ENCODE measurements at places on chromosomes 16 and 17. TPM values are rescaled to one million over a fixed set of nuclear protein-coding genes. Genes with fewer than 3 reads are reported as not detected.
A peak's percentile ranks its signal among the peaks of the same experiment; 100 is the strongest.

GRCh38 chr17:17151055-17151454 is 55.1 kb downstream of the PLD6 start:
- no peak for DNase-seq

GRCh38 chr17:17354560-17355349 is 51.6 kb downstream of the NT5M start:
- DNase-seq, result peak; percentile 70

TEX14 gene
- 0.11 TPM for total RNA-seq

- no peak for DNase-seq
Measured at GRCh38 chr16:16018705-16019104, 69.3 kb downstream of the ABCC1 start.

CSH1 gene
- not detected for total RNA-seq

- peak; percentile 18 for DNase-seq
Measured at GRCh38 chr17:49708515-49709183, 885 bp upstream of the SLC35B1 start.

OR1F1 gene
- total RNA-seq, result not detected

GRCh38 chr16:88527186-88527936 is 42.8 kb upstream of the ZC3H18 start:
- peak; percentile 84 for DNase-seq

EPN2 gene
- 23.9 TPM for total RNA-seq

- no peak for DNase-seq
Measured at GRCh38 chr17:61444075-61444474, 8.1 kb upstream of the TBX4 start.

DNA sequence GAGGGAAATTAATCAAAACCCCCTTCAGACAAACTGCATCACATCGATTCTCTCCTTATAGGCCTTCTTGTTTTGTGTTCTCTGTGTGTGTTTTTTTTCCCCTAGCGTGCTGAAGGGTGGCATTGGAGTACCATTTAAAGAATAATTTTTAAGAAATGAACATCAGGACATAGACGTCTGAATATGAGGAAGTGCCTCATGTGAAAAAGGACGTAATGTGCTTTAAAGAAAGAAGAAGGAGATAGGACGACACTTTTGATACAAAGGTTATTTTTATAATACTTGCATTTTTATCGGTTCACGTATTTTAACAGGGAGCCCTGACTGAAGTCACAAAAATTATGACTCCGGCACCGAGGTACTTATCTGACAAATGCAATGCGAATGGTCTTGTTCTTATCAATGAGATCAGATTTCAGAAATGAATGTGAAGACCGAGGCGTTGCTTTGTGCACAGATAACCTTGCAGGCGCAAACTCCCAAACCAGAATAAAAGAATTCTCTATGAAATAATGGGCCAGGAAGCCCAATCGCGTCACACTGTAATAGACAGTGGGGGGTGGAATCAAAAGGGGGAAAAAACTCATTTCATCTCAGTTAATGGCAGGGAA is 606.3 kb downstream of the MAF start:
- no peak for DNase-seq

Data from thyroid gland (tissue), 4 donors.